Motor neuron (in vitro differentiated cells): ENCODE measurements at places on chromosomes 12 and 14. TPM values are rescaled to one million over a fixed set of nuclear protein-coding genes. Genes with fewer than 3 reads are reported as not detected.

Gene PTPN6
- 1.4 and 1.7 TPM in 2 replicates for total RNA-seq

Gene MDM1
- 22.9 and 30.3 TPM in 2 replicates for total RNA-seq

Gene KCNC2
- 1.1 and 1.2 TPM in 2 replicates for total RNA-seq

Gene PPFIBP1
- total RNA-seq: 33.5 and 40.0 TPM in 2 replicates

Gene RFX4
- total RNA-seq: 16.2 and 16.7 TPM in 2 replicates

Gene IKBIP
- 24.3 and 31.6 TPM in 2 replicates for total RNA-seq

Gene TAS2R30
- 3.7 and 4.6 TPM in 2 replicates for total RNA-seq

Gene EEA1
- 31.2 and 38.0 TPM in 2 replicates for total RNA-seq

Gene OR11G2
- total RNA-seq: 0.30 TPM in 1 of 2 replicates, not detected in the other

Gene DLK1
- total RNA-seq: 7.7 and 9.5 TPM in 2 replicates

Gene PLA2G1B
- total RNA-seq: 0.78 TPM in 1 of 2 replicates, not detected in the other

Gene REP15
- 5.7 and 6.0 TPM in 2 replicates for total RNA-seq

GRCh38 chr12:62599854-62600437, 133.3 kb downstream of the MON2 start:
- ATAC-seq: no peak

- no peak for ATAC-seq
These were observed 68.0 kb upstream of the IFNG-AS1 start for GRCh38 chr12:67921286-67921685.

GRCh38 chr14:34935488-34935887, 47.3 kb upstream of the SRP54 start:
- ATAC-seq: no peak

- ATAC-seq: peak; percentile 5
These were observed 22.7 kb upstream of the KRT78 start for GRCh38 chr12:52871291-52872039.

GRCh38 chr14:57749267-57749666, 116.6 kb downstream of the SLC35F4 start:
- ATAC-seq: no peak

- ATAC-seq: no peak
These were observed 54.0 kb downstream of the KCNK13 start for GRCh38 chr14:90115780-90116179.

GRCh38 chr14:103206023-103206481, 82.8 kb downstream of the TNFAIP2 start:
- ATAC-seq: no peak

DNA sequence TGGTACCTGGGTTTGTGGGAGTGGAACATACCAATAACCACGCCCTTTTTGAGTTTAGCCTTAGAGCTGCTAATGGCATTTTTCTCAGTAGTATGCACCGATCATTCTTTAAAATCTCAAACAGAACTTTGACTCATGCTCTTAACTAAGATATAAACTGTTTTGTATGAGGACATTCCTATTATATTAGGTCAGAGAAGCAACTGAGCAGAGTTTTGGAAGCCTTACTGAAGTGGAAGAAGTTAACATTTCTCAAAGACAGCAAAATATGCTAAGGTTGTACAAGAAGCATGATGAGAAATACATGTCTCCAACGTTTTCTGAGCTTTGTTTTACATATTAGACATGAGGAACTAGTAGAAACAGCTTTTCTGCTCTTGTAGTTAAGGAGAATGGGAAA, 819.2 kb downstream of the FSCB start:
- ATAC-seq: no peak

DNA sequence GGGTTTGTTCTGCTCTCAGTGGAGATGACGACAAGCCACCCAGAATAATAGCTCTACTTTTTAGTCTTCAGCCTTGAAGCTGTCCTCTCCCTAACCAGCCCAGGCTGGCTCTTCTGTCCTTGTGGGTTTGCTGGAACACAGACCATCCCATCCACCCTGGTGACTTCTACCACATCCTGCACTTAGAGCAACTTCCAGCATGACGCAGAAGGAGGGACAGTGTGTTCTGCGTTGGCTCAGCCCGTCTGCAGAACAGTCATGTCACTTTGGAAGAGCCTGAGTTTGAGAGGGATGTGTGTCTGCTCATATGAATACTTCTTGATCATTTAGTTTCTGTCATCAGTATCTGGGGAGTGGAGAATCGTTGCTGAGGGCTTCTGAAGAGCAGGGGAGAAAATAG, 198.0 kb downstream of the CACNA1C start:
- no peak for ATAC-seq

DNA sequence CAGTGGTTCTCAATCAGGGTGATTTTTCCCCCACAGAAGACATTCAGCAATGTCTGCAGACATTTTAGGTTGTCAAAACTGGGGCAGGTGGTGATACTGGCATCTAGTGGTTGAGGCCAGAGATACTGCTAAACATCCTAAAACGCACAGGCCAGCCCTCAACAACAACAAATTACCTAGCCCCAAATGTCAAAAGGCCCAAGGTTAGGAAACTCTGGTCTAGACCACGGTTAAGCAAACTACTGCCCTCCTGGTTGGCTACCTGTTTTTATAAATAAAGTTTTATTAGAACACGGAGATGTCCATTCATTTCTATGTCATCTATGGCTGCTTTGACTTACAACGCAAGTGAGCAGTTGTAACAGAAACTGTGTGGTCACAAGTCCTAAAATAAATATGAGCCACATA, 186.7 kb downstream of the EFCAB11 start:
- no peak for ATAC-seq

DNA sequence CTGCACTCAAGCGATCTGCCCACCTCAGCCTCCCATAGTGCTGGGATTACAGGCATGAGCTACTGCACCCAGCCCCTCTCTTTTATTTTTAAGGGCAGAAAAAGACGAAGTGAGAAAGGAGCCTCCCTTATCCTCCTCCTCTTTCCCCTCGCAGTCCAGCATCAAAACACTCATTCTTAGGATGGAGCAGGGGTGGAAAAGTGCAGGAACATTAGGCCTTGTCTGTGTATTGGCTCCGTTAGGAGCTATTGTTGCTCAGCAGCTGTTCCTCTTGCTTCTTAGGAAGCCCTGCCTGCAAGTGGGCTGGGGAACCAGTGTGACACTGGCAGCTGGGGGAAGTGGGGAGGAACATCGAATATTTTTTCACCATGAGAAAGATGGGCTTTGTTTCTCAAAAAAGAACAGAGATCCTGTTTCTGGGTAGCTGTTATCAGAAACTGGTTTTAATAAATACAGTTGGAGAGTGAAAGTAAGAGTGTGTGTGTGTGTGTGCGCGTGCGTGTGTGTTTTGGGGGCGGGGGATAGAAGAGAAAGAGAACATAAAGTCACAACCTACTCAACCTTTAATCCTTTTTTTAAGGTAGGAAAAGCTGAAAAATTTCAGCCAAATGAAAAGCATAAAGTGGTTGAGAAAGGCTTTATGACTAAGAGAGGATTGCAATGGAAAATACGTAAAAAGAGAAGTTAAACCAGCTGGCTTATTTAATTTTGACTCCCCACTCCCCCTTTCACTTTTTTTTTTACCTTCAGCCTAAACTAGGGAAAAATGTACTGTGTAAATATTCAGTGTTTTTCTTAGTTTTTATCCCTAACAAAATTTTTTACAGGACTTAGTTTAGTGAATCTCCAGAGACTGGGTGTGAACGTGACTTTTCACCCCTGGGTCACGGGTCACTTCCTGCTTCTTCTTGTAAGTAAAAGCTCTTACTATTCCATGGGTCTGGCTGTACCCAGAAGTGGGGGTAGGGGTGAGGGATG, 197.2 kb upstream of the PLEKHG7 start:
- peak; percentile 46 for ATAC-seq

DNA sequence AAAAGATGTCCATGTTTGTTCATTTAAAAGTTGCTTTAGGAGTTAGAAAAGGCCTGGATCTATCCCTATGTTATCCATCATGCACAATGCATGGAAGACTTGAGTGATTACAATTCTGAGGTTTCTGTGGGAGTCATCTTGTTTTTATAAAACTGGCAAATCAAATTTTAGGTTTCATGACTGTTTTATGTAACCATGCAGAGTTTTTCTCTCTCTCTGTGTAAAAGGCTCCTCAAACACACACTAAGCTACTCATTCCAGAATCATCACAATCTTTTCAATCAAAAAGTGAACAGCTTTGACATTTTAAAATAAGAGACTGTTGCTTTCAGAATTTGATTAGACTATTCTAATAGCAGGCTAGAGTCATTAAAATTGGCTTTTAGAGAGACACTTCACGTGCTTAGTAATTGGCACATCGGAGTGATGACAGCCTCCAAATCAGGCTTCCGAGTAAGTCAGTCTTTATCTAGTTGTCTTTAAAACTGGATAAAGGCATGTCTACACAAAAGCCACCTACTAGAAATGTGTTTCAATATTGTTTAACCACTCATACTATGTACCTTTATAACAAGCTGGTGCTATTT, 31.9 kb downstream of the PRICKLE1 start:
- no peak for ATAC-seq

DNA sequence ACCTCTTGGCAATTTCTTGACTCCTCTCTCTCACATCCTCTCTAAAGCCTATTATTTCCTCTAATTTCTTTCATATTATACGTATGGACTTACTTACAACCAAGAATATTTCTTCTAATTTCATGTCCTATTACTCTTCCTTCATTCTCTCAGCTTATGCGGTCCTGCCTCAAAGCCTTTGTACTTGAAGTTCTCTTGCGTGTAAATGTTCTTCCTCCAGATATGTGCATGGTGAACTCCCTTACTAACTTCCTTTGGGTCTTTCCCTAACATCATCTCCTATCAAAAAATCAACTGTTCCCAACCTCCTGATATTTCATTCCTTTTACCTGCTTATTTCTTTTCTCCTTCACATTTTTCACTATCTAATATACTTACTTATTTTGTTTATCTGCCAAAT, 23.1 kb downstream of the DNAL1 start:
- ATAC-seq: no peak

GRCh38 chr12:49017891-49018260, 700 bp downstream of the PRKAG1 start:
- peak; percentile 11 for ATAC-seq

DNA sequence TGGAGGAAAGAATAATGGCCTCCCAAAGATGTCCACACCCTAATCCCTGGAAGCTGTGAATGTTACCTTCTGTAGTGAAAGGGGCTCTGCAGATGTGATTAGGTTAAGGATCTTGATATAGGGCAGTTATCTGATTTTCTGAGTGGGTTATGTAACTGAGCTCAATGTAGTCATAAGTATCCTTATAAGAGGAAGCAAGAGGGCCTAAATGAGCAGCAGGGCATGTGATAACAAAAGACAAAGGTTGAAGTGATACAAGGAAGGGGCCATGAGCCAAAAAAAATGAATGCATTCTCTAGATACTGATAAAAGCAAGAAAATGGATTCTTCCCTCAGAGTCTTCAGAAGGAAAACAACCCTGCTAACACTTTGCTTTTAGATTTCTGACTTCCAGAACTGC, 78.8 kb downstream of the OSBPL8 start:
- no peak for ATAC-seq

GRCh38 chr12:7395950-7396349, 48.0 kb downstream of the CD163L1 start:
- no peak for ATAC-seq

DNA sequence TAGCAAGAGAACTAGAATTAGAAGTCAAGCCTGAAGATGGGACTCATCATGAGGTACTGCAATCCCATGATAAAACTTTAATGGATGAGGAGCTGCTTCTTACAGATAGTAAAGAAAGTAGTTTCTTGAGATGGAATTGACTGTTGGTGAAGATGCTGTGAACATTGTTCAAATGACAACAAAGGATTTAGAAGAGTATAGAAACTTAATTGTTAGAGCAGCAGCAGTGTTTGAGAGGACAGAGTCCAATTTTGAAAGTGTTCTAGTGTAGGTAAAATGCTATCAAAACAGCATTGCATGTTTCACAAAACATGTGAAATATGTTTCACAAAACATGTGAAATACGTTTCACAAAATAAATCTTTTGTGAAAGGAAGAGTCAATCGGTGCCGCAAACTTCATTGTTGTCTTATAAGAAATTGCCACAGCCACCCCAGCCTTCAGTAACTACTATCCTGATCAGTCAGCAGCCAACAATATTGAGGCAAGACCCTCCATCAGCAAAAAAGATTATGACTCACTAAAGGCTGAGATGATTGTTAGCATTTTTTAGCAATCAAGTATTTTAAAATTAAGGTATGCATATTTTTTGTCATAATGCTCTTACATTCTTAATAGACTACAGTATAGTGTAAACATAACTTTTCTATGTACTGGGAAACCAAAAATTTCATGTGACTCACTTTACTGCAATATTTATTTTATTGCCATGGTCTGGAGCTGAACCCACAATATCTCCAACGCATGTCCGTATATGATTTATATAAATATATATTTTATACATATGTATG, 173.4 kb upstream of the BMP4 start:
- ATAC-seq: no peak

DNA sequence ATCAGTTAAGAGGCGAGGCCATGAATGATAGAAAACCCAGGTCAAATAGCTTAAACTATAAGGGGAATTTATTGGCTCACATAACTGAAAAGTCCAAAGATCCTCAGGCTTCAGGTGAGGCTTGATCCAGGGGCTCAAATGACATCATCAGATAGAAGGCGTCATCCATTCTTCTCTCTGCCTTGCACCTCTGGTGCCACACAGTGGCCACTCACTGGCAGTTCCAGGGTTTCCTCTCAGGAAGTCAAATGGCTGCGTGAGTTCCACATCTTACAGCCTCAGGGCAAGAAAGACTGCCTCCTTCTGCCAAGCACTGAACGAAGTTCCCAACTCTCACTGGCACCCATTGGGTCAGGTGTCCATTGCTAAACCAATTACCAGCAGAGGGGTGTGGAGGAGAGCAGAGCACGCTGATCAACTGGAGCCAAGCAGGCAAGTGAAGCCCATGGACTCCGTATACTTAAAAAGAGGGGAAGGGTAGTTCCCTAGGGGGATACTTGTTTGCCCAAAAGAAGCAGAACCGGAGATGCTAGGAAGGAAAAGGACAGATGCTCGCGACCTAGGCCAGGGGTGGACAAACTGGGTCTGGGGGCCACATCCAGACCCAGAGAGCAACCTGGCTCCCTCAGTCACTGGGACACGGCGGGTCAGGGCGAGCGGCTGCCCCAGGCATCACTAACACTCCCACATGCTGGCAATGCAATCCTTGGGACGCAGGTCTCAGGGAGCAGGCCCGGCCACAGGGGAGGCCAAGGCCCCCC, 69.3 kb downstream of the SERPINA3 start:
- no peak for ATAC-seq

DNA sequence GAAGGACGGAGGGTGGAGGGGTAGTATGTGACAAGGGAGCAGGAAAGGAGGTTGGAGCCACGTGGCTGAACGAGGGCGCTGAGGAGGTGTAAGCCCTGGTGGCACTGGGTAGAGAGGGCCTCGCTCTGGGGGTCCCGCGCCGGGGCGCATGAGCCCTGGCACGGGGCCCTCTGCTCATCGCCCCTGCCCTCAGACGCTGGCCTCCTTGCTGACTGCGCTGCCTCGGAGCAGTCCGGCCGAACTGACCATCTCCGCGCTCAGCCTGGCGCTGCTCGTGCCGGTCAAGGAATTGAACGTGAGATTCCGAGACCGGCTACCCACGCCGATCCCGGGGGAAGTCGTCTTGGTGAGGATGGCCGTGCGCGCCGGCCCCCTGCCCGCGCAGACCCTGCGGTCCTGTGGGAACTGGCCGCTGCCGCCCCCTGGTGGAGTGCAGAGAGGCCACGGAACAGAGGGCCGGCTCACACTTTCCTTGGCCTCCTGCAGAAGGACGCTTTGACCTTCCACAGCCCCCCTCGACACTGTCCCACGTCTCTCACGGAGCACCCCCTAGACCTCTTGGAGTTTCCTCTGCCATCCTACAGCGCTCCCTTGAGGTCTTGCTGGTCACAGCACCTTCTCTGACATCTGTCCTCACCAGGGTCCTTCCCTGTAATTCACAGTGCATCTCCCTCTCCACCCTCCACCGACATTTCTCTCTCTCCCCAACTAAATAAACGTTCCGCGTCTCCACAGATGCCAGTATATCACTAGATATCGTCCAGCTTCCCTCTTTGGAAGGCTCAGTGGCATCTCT, 10.5 kb downstream of the ARHGEF25 start:
- peak; percentile 91 for ATAC-seq

GRCh38 chr14:22320362-22320750, 268.7 kb downstream of the DAD1 start:
- ATAC-seq: peak; percentile 27
